ENCODE measurements at places on chromosomes 1 and 21.
A peak's percentile ranks its signal among the peaks of the same experiment; 100 is the strongest.

DNA sequence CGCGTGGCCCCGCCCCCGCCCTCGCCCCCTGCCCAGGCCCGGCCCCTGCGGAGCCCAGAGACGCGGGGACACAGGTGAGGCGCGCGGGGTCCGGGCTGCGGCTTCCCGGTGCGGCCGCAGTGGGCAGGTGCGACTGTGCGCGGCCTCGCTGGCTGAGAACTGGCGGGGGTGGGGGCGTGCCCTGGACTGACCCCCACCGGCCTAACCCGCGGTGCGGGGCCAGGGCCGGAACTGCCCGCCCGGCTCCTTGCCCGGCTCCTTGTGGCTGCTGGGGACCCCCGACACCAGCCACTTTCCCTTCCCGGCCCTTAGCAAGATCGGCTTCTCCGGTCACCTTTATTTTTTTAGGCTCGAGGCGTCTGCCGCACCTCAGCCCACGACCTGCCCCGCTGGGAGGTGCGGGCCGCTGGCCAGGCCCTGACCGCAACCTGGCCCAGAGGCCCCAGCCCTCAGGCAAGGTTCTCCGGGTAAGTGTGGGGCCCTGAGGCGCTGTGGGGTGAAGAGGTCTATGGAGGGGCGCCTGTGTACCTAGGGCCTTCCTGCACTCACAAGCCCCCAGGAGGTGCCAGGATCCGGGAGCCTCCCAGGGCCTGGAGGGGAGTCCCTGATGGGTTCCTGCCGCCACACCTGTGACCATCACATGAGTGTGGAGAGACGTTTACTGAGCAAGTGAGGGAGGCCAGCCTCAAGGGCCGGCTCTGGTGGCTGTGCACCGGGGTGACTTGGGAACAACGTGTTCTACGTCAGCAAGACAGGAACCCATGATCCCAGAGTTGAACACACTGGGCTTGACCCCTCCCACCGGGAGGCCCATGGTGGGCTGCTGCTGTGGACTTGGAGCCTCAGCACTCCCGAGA lies at the start of gene SMIM1:
TSS of gene SMIM1 (plus strand) at position 35 of the 857 bp plus-strand sequence. CDS start 2,625 bp downstream, outside the sequence.
- DNase-seq: peak; percentile 41

DNA sequence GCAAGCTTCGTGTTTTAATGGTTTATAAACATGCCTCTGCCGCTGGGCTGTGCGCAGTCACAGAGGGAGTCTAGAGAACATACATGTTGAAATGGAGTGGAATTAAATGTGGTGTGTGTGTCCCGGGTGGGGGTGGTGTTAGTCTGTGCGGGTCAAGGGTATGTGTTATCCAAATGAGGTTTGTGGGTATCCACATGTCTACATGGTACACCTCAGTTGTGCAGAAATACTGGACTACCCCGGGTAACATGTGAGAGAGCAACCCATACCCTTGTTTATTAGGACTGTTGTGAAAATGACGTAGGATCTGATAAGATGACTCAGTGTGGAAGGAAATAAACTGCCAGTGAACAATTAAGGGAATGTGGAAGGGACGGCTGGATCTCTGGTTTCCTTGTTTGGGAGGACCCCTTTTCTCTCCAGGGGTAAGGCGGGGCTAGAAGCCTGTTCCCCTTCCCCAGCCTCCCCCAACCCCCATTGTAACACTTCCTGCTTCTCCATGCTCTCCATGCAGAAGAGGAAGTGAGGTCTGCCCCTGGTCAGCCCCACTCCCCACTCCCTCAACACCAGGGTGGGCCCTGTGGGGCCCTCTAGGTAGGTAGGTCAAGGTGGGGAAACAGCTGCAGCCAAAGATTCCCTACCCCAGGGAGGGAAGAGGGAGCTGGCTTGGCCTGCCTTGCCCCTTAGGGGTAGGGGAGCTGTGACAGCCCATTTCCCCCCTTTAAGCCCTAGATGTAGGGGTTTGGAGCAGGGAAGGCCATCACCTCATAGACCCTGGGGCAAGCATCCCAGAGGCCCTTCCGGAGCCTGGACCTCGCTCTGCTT lies 690 bp downstream of the EPS8L3 start:
- no peak for DNase-seq

- no peak for DNase-seq
These were observed 7.5 kb downstream of the NRIP1 start for GRCh38 chr21:15057285-15057684.

DNA sequence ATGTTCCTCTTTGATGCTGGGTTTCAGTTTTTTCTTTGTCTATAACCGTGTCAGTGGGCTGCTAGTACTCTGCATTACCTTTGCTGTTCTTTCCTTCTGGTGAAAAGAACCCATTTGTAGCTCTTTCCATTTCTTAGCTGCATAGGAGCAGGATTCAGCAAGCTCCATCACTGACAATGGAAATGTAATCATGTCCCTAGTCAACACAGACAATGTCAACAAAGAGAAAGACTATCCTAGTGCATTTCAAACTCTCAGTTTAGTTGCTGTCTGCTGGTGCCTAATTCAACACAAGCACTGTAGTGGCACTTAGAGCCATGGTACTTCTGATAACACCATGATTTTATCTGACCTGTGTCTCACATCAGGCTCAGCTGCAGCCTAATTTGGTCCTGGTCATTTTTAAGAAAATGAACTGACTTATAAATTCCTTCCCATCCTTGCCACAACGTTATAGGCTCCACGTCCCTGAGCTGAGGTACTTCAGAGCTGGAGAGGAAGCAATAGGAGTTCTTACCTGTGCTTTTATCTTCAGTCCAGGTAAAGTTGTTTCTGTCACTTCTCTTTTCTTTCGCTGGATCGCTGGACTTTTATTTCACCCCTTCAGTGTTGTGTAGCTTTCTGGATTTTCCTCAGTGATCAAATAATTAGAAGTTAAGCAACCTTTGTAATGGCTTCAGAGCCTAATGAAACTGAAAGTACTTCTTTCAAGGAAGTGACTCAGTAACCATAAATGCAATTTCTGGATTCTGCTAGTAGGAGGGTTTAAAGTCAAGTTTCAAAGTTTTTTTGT lies at the start of gene GBP3:
TSS of gene GBP3 (minus strand) at position 700 of the 793 bp plus-strand sequence. CDS start 2,145 bp downstream, outside the sequence.
- peak; percentile 6 for DNase-seq

DNA sequence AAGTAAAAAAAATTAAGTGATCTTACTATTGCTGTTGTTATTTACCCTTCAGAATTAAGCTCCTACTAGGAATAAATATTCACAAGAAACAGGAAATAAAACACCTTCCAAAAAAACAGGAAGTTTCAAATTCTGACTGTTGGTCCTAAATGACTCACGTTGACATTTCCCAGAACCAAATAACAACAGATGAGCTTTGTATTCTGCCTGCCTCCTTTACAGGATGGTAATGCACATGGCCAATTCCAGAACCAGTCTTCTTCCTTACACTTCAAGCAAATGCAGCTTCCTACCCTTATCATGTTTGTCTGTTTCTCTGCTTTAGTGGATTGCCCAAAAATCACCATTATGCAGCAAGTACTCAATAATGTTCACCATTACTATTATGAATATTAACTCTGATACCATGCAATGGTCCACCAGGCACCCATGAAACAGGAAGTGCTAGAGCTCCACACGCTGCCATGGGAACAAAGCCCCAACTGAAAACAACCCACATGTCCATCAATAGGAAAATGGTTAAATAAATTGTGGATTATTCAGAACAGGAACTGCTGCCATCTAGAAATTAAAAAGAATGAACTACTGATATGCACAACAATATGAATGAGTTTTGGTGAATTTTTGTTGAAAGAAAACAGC lies 8.9 kb downstream of the CASP9 start:
- DNase-seq: no peak

DNA sequence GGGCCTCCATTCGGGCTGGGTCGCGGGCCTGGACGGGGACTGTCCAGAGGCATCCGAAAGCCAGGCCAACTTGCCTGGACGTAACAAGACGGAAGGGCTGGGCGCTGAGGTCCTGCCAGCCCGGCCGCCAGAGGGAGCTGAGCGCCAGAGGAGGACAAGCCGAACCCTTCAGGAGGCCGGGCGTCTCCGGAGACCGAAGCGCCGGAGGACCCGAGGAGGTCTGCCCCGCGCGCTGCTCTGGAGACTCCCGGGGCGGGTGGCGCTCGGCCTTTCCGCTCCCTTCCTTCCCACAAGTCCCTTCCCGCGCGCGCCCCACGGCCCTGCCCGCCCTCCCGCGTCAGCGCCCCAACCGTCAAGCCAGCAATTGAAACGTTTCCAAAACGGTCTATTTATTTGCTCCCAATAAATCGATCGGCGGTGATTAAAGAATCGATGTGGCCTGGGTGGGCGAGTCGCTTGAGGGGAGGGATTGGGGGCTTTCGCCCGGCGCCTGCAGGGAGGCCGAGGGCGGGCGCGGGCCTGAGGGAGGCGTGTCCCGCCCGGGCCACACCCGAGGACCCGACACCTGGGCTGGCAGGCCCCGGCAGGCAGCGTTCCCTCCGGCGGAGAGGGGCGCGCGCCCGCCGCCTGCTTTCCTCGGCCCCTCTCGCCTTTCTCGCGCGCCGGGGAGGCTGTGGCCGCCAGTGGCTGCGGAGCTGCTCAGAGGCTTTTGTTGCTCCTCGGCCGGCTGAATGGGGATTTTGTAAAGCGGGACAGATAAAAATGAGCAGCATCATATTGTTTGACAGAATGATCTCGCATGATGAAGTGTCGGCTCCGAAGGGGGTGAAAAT lies 5.2 kb upstream of the FOXD3 start:
- DNase-seq: peak; percentile 24
